ENCODE measurements at places on chromosomes 7 and 10.

DNA sequence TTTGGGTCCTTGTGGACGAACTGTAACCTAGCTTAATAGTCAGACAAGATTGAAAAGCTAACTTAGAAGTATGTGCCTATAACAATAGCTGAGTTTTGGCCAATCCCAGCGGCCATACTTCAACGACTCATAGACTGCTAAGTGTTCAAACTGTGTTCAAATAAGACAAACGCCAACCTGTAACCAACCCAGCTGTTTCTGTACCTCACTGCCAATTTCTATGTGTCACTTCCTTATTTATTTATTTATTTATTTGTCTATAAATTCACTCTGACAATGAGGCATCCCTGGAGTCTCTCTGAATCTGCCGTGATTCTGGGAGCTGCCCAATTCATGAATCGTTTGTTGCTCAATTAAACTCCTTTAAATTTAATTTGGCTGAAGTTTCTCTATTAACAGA, 21.7 kb downstream of the ST8SIA6 start:
- no peak for DNase-seq

DNA sequence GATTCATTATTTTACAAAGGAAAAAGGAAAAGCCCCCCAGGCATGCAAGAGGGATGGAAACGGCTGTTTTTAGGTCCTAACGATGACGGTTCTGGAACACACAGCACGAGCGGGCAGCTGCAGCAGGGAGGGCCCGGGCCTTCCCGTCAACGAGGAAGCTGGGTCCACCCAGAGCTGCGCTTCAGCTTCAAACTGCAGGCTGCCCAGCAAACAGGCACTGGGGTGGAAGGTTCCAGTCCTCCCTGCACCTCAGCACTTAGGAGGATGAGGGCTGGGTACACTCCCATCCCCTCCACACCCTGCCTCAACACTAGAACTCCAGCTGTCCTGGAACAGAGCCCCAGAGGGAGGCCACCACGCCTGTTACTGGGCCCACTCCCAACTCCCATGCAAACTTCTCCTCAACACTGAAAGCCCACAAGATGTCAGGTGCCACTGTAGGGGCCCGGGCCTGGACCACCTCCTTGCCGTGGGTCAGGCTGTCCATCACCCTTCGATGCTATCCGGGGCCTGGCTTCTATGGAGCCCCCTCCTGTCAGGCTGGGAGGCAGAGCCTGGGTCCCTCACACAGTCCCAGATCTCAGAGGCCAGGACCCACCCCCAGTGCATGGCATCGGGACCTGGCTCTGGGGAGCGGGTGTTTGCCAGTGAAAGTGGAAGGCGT, 33.0 kb downstream of the PAPOLB start:
- DNase-seq: no peak

GRCh38 chr10:86597306-86597705, 57.0 kb upstream of the OPN4 start:
- no peak for DNase-seq

DNA sequence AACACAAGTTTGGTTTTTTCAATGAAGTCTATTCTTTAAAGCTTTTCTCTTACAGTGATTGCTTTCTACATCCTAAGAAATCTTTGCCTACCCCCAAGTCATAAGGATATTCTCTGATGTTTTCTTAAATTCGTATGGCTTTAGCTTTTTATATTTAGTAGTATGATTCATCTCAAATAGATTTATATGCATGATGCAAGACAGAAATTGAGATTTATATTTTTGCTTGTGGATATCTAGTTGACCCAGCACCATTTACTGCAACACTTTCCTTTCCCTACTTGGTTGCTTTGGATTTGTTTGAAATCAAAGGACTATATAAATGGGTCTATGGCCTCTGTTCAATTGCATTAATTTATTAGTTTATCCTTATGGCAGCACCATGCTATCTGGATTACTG, 113.9 kb downstream of the ZNF438 start:
- DNase-seq: no peak

- no peak for DNase-seq
Measured at GRCh38 chr7:1664711-1665548, 5.1 kb upstream of the ELFN1 start.

- DNase-seq: no peak
Measured at GRCh38 chr10:85826377-85826776, 540.2 kb downstream of the GRID1 start.

DNA sequence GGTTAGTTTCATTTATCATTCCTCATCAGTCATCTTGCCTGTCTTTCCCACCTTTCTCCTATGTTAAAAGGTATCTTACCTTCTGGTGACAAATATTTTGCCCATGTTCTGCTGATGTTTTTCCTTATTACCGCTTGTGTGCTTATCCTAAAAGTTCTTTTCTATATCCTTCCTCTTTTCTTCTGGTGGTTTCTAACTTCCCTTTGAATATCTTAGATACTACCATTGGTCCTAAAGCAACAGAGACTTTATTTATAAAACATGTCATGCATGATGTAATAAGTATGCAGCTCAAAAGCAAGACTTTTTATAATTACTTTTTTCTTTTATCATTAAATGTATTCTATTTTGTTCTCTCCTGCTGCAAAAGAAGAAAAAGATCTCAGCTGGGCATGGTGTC, 24.8 kb downstream of the TBC1D12 start:
- DNase-seq: no peak

- DNase-seq: no peak
Measured at GRCh38 chr10:23405540-23405939, 33.3 kb upstream of the OTUD1 start.

Data from NCI-H2107 (cell line).